Stimulated activated CD8-positive, alpha-beta memory T cell treated with anti-CD3 and anti-CD28 coated beads, Interleukin-4, amount 100 ng/mL, for 1 hour (primary cell): ENCODE measurements at places on chromosomes 16 and 17.
A peak's percentile ranks its signal among the peaks of the same experiment; 100 is the strongest.

GRCh38 chr16:77331802-77332586, 102.8 kb downstream of the ADAMTS18 start:
- DNase-seq: no peak

DNA sequence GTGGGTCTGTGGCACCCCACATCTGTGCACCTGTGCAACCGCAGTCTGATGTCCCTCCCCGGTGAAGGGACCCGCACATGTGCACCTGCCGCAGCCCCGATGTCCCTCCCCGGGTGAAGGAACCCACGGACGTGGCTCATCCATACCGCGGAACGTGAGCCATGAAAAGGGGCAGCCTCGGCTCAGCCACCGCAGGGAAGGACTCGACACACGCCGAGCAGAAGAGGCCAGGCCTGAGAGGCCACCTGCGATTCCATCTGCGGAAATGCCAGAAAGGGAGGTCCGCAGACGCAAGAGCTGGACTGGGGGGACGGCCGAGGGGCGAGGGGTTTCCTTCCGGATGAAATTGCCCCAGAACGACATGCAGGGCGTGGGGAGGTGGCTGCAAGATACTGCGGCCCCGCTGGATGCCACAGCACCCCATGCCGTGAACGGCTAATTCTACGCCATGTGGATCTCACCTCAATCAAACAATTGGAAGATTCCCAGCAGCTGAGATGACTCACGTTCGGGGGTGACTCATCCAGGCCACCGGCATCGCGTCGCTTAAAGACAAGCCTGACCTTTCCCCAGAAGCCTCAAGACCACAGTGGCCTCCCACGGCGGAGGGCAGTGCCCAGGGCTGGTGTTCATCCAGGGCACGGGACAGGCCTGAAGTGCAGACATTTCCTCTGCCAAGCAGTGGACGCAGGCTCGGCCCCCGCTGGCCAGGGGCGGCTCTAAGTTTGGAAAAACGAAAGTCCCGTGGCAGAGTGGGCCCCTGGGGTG, 21.0 kb downstream of the SOX8 start:
- peak; percentile 55 for DNase-seq

GRCh38 chr16:83579436-83579835, 228.3 kb upstream of the HSBP1 start:
- no peak for DNase-seq

DNA sequence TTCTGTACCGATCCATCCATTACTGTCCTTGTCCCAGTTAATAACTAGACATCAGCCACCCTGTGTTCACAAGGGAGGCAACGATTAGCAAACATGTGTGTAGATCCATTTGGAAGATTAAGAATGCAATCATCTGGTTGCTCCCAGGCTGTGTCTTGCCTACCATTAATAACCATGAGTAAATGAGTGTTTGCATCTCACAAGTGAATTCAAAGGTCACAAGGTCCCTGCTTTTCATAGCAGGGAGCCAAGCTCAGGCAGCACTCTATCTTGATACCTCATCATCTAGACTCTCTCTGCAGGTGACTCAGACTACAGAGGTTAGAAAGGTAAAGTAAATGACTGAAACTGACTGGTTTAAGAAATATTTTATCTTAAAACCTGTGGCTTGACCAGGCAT, 25.3 kb downstream of the VWA3A start:
- no peak for DNase-seq

DNA sequence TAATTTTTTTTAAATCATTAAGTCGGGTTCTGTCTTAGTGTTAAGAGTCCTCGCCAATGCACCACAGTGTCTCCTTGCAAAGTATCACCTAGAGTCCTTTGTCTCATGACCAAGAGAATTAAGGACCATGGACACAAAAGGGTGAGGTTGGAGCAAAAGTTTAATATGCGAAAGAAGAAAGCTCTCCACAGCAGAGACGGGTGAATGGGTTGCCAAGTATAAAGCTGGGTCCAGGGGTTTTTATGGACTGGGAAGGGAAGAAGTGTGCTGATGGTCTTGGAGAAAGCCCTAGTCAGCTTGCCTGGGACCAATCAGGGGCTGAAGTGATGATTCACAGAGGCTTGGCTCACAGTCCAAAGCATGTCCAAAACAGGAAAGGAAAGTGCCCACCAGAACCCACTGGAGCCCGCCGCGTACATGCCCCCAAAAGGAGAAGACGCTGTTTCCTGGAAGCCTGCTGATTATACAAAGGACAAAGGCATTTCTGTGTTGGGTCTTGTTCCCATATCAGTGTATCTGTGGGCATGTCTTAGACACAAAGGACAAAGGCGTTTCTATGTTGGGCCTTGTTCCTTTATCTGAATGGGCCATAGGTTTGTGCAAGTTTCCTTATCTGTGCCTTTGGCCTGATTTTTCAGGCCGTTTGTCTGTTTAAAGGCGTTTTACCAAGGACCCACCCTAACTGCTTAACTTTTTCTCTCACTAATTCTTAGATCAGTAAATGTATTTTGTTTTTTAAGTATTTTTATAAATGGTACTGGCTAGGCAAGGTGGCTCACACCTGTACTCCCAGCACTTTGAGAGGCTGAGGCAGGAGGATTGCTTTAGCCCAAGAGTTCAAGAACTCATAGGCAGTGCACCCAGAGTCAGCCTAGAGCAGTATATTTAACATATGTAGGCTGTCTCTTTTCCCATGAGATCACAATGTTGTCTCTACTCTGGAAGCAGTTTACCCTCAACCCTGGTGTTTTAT, 28.7 kb upstream of the ATF7IP2 start:
- DNase-seq: no peak

- peak; percentile 63 for DNase-seq
Observed at GRCh38 chr17:45228763-45229539, 7.3 kb downstream of the FMNL1 start.

GRCh38 chr16:82454566-82454965, 172.2 kb upstream of the CDH13 start:
- no peak for DNase-seq

DNA sequence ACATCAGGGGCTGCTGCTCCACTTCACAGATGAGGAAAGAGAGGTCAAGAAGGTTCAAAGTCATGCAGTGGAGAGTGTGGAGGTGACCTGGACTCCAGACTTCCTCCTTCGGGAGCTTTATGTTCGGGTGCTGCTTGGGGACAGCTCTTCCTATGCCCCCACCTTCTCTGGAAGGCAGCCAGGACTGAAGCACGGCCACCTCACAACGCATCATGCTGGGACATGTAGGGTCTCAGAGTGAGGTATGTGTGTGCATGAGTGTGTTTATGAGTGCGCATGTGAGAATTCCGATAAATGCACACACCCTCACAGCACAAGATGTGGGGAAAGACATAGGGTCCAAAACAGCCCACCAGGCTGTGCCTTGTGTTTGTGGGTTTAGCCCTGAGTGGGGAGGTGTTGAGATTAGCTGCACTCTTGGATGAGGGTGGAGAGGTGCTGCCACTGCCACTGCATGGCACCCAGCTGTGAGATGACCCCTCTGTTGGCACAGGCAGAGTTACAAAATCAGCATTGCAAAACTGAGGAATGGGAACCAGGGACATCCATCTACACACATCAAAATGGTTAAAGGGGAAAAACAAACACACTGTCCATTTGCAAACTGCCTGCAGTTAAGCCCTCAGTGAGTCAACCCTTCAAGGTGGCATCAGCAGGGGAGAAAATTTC, 367.4 kb downstream of the SEC14L1 start:
- DNase-seq: no peak

DNA sequence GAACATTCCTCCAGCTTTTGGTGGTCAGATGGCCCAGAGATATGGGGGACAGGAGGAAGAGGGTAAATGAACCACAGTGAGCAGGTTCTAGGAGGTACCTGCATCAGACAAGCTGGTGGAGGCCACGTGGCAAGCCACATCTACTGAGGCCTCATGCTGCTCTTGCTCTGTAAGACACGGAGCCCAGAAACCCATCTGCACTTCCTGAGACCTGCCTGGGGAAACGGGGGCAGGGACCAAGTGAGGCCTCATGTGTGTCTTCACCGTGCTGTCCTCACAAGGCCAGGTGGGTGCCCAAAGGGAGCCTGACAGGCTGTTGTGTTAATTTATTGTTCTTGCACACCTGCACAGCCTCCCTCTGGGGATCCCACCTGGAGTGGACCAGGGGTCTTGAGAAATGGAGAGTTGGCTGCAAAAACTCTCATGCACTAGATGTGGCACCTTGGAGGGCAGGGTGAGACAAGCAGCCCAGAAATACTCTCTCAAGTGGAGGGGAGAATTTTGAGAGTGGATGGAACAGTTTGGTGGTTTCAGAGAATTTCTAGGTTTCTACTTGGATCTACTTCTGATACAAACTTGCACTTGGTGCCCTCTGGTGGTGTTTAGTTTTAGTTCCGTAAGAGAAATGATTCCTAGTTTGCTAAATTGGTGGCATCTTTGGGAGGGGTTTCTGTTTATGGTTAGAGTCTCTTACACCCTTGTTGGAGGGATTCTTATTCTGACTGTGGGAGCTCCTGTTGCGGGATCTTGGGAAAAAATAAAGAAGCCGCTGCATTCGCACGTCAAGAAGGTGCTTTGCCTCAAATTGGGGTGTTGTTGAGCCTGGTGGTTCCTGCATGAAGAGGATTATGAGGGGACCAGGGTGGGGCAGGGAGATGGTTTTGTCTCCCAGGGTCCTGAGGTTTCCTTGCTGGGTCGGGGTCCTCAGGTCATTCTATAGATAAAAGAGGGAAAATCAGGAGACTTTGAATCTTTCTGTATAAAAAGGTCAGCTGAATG, 47.5 kb downstream of the SLC6A2 start:
- DNase-seq: no peak

GRCh38 chr16:29806099-29806579, at the start of gene MAZ:
Gene MAZ (plus strand): TSS chr16:29806529. CDS start chr16:29806702, 173 bp downstream.
- DNase-seq: peak; percentile 56
